Stimulated activated CD4-positive, alpha-beta T cell treated with anti-CD3 and anti-CD28 coated beads, Interleukin-12 subunit alpha, Interleukin-12 subunit beta, amount 100 ng/mL, for 4 hours (primary cell): ENCODE measurements at places on chromosomes 7 and 10.

- DNase-seq: no peak
Measured at GRCh38 chr7:10779465-10780399, 193.9 kb upstream of the PHF14 start.

DNA sequence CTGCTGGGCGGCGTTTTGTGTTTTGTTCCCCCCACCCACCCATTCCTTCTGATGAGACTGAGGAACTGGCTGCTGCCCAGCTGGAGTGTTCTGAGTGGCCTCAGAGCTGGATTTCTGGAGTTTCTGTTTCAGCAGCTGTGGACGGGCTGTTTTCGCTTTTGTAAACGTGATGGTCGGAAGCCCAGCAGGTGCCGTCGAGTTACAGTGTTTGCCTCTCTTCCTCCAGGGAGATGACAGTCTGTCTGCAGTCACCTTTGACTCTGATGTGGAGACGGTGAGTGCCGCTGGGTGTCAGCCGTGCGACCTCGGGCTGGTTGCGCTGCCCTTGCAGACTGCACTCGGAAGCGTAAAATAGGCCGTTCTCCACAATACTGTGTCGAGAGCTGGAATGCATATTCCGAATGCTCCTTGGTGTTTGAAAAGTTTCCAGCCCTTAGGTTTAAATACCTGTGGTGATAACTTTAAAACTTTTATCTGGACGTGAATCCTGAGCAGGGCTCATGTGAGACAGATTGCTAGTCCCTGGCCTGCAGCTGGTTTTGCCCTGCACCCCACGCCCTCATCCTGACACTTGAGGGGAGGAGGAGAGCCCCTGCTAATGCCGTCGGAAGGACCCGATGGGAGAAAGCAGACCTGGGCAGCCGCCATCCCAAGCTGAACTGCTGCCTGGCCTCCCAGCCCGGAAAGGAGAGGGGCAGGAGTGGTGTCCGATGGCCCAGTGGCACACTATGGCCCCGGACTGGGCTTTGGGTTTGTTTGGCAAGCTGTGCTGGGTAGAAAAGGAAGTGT lies 8.3 kb downstream of the IQCE start:
- DNase-seq: no peak

DNA sequence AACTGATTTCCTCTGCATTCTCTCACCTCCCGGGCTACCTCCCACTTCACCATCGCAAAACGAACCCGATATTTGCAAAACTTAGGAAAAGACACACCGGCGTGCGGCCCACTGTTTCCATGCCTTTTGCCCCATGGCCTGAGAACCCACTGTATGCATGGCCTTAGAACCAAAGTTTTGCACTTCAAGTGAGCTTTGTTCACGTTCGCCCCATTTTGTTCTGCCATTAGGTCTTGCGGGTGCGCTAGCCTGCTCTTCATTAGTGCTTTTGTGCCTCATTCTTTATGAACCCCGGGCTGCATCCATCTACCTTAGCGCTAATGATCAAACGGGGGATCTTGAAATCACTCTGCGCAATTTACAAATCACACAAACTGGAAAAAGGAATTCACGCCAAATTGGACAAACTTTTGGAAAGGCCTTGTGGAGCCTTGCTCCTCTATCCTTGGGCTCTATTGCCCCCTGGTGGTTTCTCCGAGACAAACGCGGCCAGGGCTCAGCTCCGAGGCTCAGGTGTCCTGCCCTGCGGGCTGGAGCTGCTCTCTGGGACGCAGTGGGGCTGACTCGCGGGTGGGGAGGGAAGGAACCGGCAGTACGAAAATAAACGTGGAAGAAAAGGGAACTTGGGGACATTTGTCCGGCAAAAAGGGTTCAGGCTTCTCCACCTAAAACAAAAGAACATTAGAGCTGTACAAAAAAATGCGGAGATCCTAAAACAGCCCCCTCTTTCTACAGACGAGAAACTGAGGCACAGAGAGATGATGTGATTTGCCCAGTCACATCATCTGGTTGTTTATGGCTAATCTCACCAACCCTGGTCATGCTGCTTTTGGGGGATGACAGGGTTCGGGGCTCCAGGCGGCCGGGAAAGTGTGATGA lies 300.4 kb upstream of the NFE2L3 start:
- peak; percentile 43 for DNase-seq

DNA sequence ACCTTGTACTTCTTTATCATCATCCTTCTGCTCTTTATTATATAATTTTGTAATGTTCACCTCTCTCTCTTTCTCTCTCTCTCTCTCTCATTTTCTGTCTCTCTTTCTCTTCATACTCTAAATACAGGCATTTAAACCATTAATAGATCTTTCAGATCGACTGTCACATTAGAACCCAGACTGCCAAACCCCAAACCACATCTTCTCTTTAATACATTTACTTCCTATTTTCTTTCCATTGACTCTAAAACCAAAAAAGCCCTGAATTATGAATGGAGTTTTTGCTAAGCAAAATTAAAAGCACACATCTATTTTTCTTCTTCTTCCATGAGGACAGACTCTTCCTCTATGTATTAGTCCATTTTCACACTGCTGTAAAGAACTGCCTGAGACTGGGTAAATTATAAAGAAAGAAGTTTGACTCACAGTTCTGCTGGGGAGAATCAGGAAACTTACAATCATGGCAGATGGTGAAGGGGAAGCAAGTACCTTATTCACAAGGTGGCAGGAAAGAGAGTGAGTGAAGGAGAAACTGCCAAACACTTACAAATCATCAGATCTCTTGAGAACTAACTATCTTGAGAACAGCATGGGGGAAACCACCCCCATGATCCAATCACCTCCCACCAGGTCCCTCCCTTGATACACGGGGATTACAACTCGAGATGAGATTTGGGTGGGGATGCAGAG lies 272.7 kb upstream of the MGMT start:
- no peak for DNase-seq

- DNase-seq: no peak
Measured at GRCh38 chr10:29649561-29650551, 15.1 kb upstream of the SVIL start.

DNA sequence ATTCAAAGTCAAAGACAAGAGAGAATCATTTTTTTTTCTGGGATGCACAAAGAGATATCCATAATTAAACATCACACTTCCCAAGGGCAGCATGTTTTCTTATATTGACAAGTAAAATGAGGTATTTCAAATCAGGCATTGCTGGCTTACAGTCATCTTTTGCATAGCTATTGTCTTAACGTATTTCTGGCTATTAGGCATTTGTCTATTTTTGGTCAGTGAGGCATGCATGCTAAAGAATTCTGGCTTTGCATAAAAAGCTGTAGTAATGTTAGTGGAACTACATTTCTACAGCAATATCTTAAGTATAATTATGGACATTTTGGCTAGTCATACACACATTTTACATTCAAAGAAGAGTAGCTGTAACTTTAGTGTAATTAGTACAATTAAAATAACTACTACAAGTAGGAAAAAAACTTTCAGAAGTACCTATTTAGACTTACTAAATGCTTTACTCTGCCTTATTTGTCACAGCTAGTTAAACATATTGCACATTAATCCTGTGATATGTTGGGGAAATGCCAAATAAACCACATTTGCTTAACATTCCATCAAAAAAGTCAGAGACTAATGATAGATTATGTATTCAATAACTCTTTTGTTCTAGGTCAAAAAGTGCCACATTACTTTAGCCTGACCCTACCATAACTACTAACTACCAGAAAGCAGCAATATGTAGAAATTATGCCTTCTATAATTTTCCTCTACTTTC lies 76.4 kb downstream of the RELN start:
- no peak for DNase-seq

- no peak for DNase-seq
Measured at GRCh38 chr10:92381543-92381954, 90.6 kb downstream of the MARCHF5 start.

- no peak for DNase-seq
Measured at GRCh38 chr10:9023206-9023605, 968.7 kb downstream of the GATA3 start.

- DNase-seq: peak; percentile 15
Measured at GRCh38 chr7:158695726-158696452, 8.7 kb downstream of the NCAPG2 start.

DNA sequence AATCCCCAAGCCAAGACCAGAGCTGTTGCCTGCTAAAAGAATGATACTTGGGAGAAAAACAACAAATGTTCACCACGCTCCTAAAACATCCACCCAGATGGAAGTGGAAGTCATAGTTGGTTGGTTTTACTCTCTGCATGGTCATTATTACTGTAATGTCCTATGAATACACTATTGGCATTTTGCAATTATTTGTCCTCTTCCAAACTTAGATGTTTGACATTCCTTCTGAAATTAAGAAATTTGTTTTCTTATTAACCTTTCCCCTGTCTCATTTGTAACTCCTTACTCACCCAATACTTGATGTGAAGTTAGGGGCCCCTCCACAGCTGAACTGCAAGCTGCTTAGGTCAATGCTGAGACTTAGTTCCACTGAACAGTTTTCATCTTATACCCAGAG lies 383.3 kb downstream of the INHBA start:
- no peak for DNase-seq

DNA sequence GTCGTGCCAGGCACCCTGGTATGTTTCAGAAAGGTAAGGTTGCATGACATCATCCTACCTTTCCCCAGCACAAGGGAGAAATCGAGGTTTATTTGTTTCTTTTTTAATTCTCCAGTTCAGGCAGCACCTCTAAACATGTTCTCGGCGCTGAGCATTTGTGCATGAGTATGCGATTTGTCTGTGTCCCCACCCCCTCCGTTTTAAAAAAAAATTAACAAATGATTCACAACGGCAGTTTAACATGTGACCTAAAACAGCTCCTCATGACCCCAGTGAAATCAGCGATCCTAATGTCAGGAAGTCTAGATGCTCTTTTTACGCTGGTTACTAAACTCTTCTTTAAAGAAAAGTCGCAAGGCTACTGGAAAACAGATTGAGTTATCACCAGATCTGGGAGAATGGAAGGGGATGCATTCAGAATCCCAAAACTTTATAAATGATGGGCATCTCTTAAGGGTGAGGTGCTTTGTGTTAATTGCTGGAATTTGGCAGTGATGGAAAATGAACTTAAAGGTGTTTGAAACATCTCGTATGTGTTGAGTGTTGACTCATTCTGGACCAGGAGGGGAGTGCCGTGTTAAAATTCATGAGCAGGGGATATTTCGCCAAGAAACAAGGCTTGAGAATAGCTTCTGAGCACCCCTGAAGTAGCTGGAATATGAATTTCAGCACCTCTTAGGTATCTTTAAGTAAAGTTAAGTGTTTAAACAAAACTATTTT lies 106.8 kb upstream of the PDCD4 start:
- no peak for DNase-seq

DNA sequence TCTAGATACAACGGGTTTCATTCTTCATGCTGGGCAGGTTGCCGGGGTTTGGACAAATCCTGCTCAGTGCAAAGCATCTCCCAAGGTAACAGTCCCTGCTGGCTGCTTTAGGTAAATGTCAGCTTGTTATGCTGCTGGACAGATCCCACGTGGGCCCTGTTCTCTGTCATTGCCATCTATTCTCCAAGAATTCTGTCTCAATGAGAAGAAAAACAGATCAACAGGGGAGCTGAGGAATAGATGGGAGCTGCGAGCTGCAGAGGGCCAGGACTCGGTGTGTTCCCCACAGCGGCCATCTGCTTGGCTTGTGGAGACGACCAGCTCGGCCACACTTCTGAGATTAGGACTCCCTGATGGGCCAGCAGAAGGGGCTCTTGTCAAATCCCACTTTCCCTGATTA lies 235.2 kb downstream of the DPP6 start:
- DNase-seq: no peak

DNA sequence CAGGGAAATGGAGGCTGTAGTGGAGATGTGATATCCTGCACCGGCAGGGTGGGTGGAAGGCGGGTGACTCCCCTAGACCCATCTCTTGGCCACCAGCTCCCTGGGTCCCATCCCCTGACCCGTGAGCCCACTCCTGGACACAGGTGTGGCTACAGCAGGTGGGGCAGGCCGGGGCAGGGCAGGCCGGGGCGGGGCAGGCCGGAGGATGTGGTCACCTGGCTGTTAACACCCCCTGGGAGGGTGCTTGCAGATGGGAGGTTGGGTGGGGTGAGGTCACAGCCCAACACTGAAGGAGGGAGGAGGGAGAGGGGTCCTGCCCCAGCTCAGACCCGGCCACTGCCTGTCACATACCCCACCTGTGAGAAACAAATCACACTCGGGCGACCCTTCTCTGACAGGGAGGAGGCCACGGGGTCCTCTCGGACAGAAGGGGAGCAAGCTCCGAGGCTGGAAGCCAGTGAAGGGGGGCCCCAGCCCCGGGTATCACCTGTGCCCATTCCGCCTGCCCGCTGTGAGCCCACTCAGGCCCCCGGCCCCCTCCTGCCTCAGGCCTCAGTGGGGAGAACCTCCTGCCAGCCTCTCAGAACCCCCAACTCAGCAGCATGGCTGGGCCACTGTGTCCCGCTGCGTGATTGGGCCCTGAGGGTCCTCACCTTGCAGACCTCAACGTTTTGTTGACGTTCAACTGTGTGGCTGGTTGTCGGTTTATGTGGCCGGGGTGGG lies 74.0 kb downstream of the MICALL2 start:
- DNase-seq: no peak

- DNase-seq: no peak
Measured at GRCh38 chr10:19699299-19699698, 116.9 kb upstream of the PLXDC2 start.

- DNase-seq: no peak
Measured at GRCh38 chr7:105279688-105280007, 109.1 kb downstream of the SRPK2 start.

DNA sequence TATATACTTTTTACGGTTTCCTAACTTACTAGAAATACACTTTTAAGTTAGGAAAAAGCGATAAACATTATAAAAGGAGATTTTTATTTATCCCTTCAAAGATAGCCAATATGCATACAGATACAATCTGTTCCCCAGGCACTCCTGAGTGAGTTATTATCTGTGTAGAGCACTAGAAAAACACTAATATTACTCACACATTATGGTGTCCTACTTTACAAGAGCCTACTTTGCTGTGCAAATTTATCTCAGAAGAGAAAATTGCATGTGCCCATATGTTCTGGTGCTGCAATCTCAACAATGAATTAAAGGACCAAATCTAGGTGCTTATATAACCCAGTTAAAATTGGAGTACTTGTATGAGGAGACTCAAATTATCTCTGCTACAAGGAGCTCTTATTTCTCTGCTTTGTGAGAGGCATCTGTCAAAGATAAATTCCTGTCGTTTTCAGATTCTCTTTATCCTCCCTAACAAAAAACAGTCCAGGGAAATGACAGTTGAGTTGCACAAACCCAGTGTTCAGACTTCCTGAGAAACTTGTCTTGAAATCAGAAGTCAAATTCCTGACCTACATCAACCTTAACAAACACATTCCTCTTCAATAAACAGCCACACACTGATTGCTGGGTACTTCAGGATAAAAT lies 28.9 kb downstream of the CPA1 start:
- DNase-seq: no peak

DNA sequence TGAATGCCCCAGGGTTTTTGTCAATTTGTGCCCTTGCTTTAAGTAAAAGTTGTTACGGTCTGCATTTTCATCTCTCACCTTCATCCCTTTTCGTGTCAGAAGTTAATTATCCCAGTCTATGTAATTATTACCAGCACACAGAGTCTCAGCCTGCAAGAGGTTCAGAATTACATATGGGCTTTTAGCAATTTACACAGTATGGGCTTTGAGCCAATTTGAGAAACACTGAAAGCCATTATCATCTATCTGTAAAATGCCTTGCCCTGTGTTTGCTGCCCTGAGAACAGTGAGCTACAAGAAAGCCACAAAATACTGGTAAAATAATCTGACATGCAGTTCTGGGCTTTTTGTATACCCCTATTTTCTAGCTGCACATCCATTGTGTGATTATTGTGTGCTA lies 125.6 kb upstream of the STEAP4 start:
- no peak for DNase-seq
